Amniotic stem cell (primary cell): ENCODE measurements at places on chromosomes 4 and X.
A peak's percentile ranks its signal among the peaks of the same experiment; 100 is the strongest.

DNA sequence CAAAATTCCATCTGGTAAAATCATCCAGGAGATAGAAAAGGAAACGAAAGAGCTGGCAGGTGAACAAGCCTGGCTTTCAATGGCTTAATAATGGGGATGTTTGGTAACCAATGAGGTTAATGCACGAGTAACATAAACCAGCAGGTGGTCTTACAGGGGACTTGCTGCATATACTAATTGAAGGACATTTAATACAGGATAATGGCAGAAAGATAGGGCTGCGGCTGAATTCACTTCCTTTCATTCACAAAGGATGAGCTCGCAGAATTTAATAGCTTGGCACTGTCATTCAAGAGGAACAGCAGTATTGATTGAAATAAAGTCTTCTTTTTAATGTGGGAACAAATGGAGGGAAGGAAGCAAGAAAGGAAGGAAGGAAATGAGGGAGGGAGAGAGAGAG is 156.3 kb upstream of the RAI2 start:
- no peak for DNase-seq

GRCh38 chr4:128827296-128827695 is 17.8 kb downstream of the JADE1 start:
- no peak for DNase-seq

GRCh38 chr4:2333356-2333841 is 71.5 kb upstream of the MXD4 start:
- DNase-seq = no peak

GRCh38 chrX:45445745-45446412 is 245.2 kb upstream of the DIPK2B start:
- peak; percentile 44 for DNase-seq

DNA sequence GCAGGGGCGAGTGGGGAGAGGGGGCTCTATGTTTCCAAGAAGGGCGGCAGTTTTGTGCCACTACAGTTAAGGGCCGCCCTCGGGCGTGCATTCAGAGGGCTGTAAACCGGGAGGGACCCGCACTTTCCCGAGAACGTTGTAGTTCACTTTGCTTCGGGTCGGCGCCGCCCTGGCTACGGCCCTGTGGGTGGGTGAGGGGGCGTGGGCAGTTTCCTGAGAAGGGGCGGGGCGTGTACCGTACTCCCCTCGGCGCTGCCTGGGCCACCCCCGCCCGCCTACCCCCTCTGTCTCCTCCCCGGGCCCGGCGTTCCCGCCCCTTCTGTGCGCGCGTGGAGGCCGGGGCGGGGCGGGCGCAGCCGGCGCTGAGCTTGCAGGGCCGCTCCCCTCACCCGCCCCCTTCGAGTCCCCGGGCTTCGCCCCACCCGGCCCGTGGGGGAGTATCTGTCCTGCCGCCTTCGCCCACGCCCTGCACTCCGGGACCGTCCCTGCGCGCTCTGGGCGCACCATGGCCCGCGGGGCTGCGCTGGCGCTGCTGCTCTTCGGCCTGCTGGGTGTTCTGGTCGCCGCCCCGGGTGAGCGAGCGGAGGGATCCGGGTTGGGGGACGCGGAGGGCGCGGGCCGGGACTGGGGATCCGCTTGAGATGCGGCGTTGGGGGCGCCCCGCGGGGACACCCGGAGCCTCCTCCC is at the start of gene CD99:
CD99 (plus strand) TSS at position 440 of the 687 bp plus-strand sequence; CDS start at position 506, 66 bp downstream.
- no peak for DNase-seq

- DNase-seq = no peak
These were observed 42.2 kb upstream of the GUCY1A1 start for GRCh38 chr4:155624478-155624877.

GRCh38 chrX:68186552-68187262 is 246.6 kb downstream of the OPHN1 start:
- no peak for DNase-seq
